Panc1 (cell line): ENCODE measurements at places on chromosomes 12 and 14.
A peak's percentile ranks its signal among the peaks of the same experiment; 100 is the strongest.

DNA sequence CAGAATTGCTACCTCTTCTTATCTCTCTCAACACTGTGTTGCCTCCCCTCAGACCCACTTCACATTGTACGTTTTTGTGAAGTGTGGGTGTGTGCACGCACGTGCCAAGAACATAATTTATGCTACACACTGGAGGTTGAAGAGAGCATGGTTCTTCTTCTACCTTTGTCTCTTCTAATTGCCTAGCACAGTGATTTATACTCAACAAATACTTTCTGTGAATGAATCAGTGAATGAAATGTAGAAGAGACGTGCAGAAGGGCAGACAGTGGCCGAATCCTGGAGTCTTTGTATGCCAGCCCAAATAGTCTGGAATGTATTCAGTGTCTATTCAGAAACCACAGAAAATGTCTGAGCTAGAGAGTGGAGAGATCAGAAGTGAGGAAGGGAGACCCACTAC, 4.6 kb upstream of the SAMD4A start:
- H3K27ac ChIP-seq: no peak overlapping the region
- no peak overlapping the region for H3K4me3 ChIP-seq
- H3K36me3 ChIP-seq: no peaks in the 10 kb centered on the region
- no peaks in the 10 kb centered on the region for H3K27me3 ChIP-seq
- DNase-seq: no peak

DNA sequence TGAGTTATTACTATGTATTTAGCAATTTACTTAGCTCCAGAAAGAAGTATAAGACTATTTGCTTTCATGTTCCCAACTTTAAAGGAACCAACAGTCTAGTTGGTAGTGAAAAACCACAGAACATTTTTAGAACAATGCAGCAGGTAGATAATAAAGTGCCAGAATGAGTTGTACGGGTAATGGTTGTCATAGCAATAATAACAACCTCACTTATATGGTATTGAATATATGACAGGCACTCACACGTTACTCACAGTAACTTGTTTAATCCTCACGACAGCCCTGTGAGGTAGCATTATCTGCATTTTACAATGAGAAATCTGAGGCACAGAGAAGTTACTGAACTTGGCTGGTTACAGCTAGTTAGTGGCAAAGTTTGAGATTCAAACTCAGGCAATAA, 10.6 kb upstream of the GAPDH start:
- no peaks in the 10 kb centered on the region for H3K4me1 ChIP-seq
- no peak for DNase-seq
- H3K27ac ChIP-seq: no peak overlapping the region
- H3K36me3 ChIP-seq: peaks cover 19% of the 10 kb centered on the region
- no peak overlapping the region for H3K4me3 ChIP-seq
- H3K27me3 ChIP-seq: no peaks in the 10 kb centered on the region

DNA sequence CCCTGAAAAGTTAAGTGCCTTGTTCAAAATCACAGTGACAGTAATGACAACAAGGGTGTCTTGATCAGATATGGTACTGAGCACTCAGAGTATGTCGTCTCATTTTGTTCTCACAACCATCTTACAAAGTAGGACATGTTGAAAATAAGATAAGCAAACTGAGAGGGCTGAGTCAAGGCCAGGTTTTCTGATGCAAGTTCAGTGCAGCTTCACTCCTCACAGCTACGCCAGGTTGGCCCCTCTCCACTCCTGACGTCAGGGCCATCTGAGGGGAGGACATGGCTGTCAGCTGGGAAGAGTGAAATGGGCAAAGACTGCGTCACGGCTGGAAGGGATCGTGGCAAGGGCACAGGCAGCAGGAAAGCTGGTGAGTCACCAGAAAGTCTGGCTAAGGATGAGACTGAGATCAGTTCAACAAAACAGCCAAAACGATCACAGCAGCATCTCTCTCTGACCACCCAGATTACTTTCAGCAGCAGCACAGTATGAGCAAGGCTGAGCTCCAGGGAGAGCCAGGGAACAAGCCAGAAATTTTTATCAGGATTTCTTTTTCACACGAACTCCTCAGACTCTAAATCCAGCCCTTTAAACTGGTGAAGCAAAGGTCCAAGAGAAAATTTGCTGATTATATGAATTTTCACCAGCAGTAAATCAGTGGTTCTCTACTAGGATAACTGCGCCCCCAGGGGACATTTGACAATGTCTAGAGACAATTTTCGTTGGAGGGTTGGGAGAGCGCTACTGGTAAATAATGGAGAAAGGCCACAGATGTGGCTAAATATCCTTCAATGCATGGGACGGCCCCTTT, 297.9 kb upstream of the AMIGO2 start:
- DNase-seq: no peak
- H3K36me3 ChIP-seq: no peaks in the 10 kb centered on the region
- H3K27ac ChIP-seq: no peak overlapping the region

GRCh38 chr14:37172024-37172869, at the start of gene SLC25A21:
Gene SLC25A21, minus strand, starts transcription at chr14:37172606.
- DNase-seq: peak; percentile 62
- H3K4me1 ChIP-seq: no peaks in the 10 kb centered on the region; the same call in none of the 2 replicates
- no peaks in the 10 kb centered on the region for H3K27me3 ChIP-seq
- peak within 1 kb of the TSS; percentile 83 for H3K4me3 ChIP-seq
- H3K36me3 ChIP-seq: peaks cover 6% of the 10 kb centered on the region; the same call in 1 of the 2 replicates
- peak within 1 kb of the TSS; percentile 89 for H3K27ac ChIP-seq

- no peak for DNase-seq
- no peaks in the 10 kb centered on the region for H3K4me1 ChIP-seq
- H3K36me3 ChIP-seq: no peaks in the 10 kb centered on the region
- no peak overlapping the region for H3K27ac ChIP-seq
- no peak overlapping the region for H3K4me3 ChIP-seq
Observed at GRCh38 chr14:82126006-82126405, 592.4 kb upstream of the SEL1L start.

DNA sequence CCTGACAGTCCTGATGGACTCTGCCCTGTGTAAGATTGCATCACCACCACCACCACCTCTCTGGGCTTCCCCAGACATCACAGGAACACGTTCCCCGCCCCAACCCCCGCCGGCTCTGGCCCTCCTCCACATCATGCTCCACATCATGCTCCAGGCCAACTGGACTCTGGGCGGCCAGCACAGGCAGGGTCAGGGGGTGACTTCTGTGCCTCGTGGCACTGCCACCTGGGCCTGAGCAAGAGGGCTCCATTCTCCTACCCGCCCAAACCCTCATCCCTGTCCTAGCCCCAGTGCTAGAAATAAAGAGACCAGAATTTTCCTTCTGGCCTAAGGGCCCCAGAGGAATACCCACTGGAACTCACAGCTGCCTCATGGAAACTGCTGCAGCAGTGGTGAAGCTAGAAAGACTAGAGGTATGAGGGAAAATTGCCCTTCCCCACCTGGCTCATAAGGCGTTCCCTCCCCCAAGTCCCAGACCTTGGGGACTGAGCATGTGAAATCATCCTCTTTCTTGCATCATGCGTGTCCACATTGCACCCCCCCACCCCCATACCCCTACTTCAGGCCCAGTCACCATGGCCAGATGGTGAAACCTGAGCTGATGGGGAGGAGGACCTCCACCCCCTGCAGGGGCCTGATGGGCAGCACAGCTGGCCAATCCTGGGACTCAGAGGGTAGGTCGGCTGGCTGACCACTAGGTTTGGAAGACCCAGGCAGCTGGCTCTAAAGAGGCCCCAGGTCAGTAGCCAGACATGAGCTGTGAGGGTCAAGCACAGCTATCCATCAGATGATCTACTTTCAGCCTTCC, at the start of gene INHBE:
Gene INHBE (plus strand): TSS at position 742 of the 808 bp plus-strand sequence. CDS start 230 bp downstream, outside the sequence.
- H3K27me3 ChIP-seq: no peaks in the 10 kb centered on the region
- no peak within 1 kb of the TSS for H3K4me3 ChIP-seq
- H3K36me3 ChIP-seq: no peaks in the 10 kb centered on the region
- no peak for DNase-seq

GRCh38 chr12:3820122-3820521, 53.1 kb downstream of the PARP11 start:
- no peaks in the 10 kb centered on the region for H3K27me3 ChIP-seq
- no peaks in the 10 kb centered on the region for H3K36me3 ChIP-seq
- H3K27ac ChIP-seq: no peak overlapping the region
- H3K4me3 ChIP-seq: no peak overlapping the region
- no peaks in the 10 kb centered on the region for H3K4me1 ChIP-seq

DNA sequence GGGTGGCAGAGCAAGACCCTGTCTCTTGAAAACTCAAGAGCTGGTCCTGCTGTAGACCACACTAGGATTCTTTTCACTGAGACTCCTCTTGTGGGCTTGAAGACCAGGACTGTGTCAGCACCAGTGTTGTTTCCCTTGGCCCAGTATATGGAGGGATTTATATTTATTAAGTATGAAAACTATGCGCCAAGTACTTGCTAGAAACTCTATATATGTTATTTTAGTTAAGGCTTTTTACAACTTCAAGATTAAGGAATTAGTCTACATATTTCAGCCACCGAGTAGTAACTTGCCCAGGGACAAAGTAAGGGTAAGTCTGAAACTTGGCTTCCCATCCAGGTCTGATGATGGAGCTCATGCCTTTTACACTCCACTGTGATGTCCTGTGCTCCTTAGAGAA, 488.4 kb downstream of the PCNX1 start:
- H3K27me3 ChIP-seq: no peaks in the 10 kb centered on the region
- H3K36me3 ChIP-seq: no peaks in the 10 kb centered on the region

DNA sequence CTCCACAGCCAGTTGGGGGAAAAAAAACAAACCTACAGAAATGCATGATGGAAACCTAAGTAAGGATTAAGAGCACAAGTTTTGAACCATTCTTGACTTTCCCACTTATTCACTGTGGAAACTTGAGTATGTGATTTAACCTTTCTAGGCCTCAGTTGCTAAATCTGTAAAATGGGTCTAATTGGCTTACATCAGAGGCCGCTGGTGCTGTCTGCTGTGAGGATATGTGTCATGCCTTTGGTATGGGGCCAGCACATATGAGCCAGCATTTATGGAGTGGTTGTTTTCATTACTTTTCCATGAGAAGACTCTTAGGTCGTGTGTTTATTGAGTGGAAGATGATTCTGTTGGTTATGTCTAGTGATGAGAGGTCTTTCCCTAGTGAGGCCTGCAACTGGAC, 102.4 kb downstream of the ESR2 start:
- DNase-seq: peak; percentile 17
- no peaks in the 10 kb centered on the region for H3K36me3 ChIP-seq
- no peak overlapping the region for H3K4me3 ChIP-seq
- no peaks in the 10 kb centered on the region for H3K4me1 ChIP-seq
- no peak overlapping the region for H3K27ac ChIP-seq
- H3K27me3 ChIP-seq: no peaks in the 10 kb centered on the region

DNA sequence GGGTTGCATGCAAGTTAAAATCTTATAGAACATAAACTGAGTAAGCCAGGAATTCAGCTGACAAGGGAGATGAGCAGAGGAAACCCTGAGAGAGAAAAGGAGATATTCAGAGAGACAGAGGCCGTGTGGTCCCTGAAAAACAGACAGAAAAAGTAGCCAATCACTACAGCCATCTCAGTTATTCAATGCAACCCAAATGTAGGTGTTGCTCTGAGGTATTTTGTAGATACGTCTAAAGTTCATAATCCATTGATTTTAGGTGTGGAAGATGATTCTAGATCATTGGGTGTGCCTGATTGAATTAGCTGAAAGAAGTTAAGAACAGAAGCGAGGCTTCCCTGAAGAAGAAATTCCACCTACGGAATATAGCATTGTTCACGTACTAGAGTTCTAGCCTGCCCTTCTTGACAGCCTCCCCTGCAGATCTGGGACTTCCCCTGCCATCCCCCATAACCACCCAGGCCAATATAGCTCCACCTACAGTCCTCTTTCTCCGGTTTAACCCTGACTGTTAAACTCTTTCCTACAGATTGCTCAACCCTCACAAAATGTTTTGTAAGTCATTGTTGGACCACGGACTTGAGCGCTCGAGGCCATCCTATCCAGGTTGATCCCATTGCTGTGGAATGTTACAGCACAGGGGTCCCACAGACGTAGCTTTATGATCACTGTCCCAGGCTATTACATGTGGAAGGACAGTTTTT, 21.7 kb downstream of the AICDA start:
- H3K27ac ChIP-seq: no peak overlapping the region
- DNase-seq: no peak
